ENCODE measurements at places on chromosomes 6 and 20.
A peak's percentile ranks its signal among the peaks of the same experiment; 100 is the strongest.

DNA sequence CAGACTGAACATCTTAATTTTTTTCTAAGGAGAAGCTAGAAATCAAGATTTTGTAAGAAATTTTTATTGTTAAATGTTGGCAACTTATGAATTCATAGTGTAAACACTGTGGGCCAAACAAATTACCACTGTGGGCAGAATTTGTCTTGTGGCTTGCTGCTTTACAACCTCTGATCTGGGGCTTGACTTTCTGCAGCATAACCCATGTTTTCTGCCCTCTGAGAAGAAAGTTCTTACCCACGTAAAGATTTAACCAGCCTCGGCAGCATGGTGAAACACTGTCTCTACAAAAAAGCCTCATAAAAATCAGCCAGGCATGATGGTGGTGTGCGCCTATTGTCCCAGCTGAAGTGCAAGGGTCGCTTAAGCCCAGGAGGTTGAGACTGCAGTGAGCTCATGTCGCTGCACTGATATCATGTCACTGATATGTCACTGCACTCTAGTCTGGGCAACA, 12.9 kb downstream of the ITCH start:
- no peak for DNase-seq

- DNase-seq, result no peak
These were observed 979.7 kb downstream of the TBC1D32 start for GRCh38 chr6:120354452-120355098.

- DNase-seq, result no peak
These were observed 20.5 kb upstream of the TBC1D32 start for GRCh38 chr6:121354764-121355163.

- DNase-seq, result no peak
These were observed 536.0 kb downstream of the RFPL4B start for GRCh38 chr6:112883095-112883494.

GRCh38 chr6:37209461-37210205, 39.7 kb downstream of the PIM1 start:
- peak; percentile 28 for DNase-seq

DNA sequence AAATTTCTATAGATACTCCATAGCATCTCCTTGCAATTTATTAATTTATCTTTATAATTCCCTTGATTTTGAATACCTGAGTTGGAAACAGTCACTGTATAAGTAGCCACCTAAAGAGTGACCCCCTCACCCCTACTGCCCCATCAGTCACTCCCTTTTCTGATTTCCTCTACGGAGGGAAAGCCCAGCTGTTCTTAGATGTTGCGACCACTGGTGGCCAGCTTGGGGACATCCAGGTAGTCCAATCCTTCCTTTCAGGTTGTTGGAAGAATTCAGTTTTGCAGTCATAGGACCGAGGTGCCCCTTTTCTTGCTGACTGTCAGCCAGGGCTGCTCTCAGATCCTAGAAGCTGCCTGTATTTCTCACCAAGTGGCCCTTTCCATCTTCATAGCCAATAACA, 87.8 kb downstream of the BMP6 start:
- DNase-seq, result no peak

DNA sequence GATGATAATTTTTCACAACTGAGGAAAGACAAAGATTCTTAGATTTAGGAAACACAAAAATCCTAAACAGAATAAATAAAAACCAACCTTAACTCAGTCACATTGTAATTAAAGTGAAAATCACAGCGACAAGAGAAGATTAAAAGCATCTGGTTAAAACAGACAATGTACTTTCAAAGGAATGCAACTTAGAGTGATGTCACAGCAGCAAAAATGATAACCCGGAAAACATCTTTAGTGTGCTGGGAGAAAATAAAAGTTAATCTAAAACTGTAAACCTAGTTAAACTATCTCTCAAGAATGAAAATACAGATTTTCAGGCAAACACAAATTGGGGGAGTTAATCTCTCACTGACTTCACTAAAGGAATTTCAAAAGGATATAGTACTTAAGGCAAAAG, 76.8 kb upstream of the OGFRL1 start:
- DNase-seq, result no peak

GRCh38 chr20:53613748-53614147, 20.1 kb upstream of the ZNF217 start:
- no peak for DNase-seq

- no peak for DNase-seq
These were observed 184.3 kb downstream of the TAF4 start for GRCh38 chr20:61881416-61881815.

DNA sequence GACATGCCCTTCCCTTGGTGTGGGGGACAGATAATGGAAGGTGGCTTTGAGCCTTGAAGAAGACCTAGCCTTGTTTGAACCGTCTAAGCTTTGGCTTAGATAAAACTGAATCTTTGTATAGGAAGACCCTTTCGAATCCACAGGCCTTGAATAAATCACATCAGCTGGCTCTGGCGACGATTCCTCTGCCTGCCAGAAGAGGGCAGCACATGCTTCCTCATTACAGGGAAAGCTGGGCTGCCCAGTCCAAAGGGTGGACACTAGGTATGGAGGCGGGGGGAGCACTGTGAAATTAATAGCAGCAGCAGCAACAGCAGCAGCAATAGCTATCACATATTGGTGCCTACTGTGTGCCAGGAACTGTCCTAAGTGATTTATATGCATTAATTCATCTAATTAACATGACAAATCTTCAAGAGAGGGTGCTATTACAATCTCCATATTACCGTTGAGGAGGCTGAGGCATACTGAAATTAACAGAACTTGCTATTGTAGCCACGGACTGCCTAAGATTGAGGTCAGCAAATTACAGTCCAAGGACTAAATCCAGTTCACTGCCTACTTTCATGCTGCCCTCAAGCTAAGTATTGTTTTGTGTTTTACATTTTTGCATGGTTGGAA, 85.1 kb downstream of the CLIC5 start:
- peak; percentile 21 for DNase-seq

- no peak for DNase-seq
These were observed 15.3 kb downstream of the TRPC4AP start for GRCh38 chr20:35077341-35077740.

- DNase-seq, result no peak
These were observed 145.7 kb upstream of the PHACTR3 start for GRCh38 chr20:59458645-59459044.

- DNase-seq, result no peak
These were observed 378.2 kb upstream of the BTBD3 start for GRCh38 chr20:11539450-11539849.

- no peak for DNase-seq
These were observed 27.9 kb downstream of the PLCG1 start for GRCh38 chr20:41165001-41165882.

DNA sequence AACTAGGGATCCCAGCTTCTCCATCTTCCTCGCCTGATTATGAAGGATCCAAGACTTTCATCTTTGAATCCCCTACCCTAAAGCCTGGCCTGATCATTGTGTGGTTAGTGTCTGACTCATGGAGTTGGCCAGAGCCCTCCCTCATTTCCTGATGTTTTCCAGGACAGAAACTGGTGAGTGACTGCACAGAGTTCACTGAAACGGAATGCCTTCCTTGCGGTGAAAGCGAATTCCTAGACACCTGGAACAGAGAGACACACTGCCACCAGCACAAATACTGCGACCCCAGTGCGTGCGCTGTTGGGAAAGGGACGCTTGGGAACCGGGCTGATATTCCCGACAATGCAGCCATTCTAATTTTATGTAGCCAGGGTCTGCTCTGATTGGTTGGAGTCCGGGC, 4.0 kb downstream of the CD40 start:
- no peak for DNase-seq

GRCh38 chr20:1900321-1900801, 5.2 kb downstream of the SIRPA start:
- DNase-seq, result no peak
